ENCODE measurements at places on chromosomes 11 and 22.

DNA sequence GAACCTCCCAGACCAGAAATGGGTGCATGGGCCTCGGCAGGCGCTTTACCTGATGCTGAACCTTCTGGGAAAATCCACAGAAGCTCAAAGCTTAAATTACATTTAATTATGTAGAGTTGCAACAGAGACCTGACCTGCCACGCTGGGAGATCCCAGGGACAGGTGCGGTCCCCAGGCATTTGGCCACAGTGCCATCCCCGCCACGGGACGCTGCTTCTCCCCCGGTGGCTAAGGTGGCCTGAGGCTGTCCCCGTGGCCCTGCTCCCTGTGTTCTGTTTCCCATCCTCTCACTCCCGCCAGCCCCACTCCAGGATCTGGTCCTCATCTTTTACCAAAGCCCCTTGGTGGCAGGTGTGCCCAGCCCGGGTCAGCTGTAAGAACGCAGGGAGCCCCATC is 39.6 kb downstream of the GRAMD4 start:
- H3K4me3 ChIP-seq: no peak overlapping the region
- H3K27me3 ChIP-seq: no peaks in the 10 kb centered on the region
- DNase-seq: no peak
- H3K36me3 ChIP-seq: no peaks in the 10 kb centered on the region
- no peaks in the 10 kb centered on the region for H3K4me1 ChIP-seq

DNA sequence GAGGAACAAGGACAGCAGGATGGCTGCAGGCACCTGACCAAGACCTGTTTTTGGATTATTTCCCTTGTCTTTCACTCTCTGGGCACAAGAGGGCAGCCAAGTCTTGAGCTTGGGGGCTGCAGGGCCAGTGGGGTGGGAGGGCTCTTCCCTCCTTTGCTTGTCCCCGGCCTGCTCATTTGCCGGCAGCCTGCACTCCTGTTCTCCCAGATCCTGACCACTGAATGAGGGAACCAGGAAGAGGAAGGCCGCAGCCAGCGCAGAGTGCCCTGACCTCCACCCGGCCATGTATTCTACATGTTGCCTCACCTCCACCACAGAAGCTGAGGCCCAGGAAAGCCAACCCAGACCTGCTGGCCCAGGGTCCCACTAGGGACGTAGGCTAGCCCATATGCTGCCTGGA is 15.5 kb upstream of the NNMT start:
- no peak overlapping the region for H3K4me3 ChIP-seq
- DNase-seq: peak; percentile 92
- no peaks in the 10 kb centered on the region for H3K36me3 ChIP-seq
- peak overlapping the region; percentile 37 for H3K27ac ChIP-seq

DNA sequence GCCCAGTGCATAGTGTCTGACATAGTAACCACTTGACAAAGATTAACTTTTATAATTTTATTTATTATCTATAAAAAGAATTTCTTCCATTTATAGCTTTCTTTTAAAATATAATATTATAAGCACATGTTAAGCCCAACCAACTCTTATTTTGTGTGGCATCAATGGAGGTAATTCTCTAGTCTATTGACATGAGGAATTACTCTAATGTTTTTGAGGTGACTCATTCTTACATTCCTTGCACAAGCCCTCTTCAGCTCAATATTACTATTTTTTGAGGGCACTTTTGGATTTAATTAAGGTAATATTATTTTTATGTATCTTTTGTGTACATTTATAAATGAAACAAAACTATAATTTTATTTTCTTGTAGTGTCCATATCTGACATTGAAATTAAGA is 59.6 kb downstream of the AASDHPPT start:
- no peaks in the 10 kb centered on the region for H3K4me1 ChIP-seq
- H3K36me3 ChIP-seq: no peaks in the 10 kb centered on the region
- no peak for DNase-seq
- no peak overlapping the region for H3K27ac ChIP-seq

DNA sequence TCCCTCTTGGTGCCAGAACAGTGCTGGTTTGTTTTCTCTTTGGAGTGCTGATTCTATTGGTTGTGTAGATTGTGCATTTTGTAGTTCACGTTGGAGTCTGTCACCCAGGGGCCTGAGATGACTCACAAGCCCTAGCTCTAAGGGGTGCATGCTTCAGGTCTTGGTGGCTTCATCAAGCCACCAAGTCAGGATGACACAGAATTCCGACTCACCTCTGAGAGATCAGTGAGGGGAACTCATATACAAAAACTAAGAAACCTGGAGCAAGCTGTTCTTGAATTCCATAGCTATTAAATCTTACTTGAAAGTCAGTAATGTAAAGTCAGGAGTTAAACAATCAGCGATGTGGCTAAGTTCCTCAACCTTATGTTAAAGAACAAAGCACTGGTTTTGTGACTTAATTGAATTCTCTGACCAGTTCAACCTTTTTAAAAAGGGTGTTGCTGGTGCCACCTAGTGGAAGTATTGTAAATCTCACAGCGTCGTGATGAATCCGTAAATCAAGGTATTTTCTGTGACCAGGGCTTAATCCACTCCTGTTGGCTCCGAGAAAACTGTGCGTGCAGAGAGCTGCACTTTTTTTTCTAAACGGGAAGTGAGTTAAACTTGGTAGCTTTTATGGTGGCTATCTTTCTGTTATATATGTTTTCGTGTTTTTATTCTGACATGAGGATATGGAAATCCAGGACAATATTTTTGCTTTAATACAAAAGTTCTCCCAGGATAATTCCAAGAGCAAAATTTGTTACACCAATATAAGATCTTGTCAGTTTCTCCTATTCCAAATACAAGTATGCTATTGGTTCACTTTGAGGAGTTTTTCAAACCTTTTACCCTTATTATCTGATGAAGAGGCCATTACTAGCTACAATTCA is 14.6 kb downstream of the MMP13 start:
- no peaks in the 10 kb centered on the region for H3K27me3 ChIP-seq
- H3K4me3 ChIP-seq: no peak overlapping the region
- peak; percentile 82 for DNase-seq
- no peak overlapping the region for H3K27ac ChIP-seq

DNA sequence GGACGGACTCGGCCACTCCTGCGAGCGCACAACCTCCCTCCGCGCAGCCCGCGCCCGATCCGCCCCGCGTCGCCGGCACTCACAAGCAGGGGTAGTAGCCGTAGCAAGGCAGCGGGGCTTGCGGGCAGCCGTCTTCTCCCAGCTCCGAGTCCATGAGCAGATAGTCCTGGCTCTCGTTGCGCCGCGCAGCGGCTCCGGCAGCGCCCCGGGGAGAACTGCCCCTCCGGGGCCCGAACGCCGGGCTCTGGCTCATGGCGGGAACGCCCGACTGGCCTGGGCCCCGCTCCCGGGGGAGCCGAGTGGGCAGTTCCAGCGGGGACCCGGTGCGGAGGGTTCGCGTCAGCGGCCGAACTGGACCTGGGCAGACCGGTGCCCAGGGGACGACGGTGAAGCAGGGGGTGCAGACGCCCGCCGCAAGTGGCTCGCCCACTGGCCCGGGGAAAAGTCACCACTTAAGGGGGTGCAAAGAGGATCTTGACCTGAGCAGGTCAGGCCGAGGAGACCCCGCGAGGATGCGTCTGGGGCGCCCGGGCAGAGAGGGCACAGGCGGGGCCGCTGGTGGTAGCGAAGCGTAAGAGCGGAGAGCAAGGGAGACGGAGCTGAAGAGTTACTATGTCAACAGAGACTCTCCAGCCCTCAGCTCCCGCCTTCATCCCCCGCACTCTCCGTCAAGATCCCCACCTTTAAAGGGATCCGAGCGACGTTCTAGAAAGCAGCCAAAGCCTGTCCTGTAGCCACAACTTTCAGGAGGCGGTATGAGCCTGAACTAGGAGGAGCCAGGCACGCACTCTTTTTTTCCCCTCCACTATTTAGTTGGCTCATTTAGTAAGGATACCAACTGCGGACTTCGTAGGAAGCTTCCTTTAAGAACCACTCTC is at the start of gene TRPC6:
TRPC6 (minus strand) TSS at position 757 of the 878 bp plus-strand sequence; CDS start at position 253, 504 bp downstream.
- no peaks in the 10 kb centered on the region for H3K36me3 ChIP-seq
- H3K4me3 ChIP-seq: peak within 1 kb of the TSS; percentile 62
- no peaks in the 10 kb centered on the region for H3K4me1 ChIP-seq
- peak; percentile 31 for DNase-seq

- H3K27ac ChIP-seq: no peak overlapping the region
- DNase-seq: no peak
- H3K36me3 ChIP-seq: no peaks in the 10 kb centered on the region
- H3K27me3 ChIP-seq: no peaks in the 10 kb centered on the region
- no peak overlapping the region for H3K4me3 ChIP-seq
- no peaks in the 10 kb centered on the region for H3K4me1 ChIP-seq
Observed at GRCh38 chr22:49291781-49292180, 535.9 kb downstream of the BRD1 start.

DNA sequence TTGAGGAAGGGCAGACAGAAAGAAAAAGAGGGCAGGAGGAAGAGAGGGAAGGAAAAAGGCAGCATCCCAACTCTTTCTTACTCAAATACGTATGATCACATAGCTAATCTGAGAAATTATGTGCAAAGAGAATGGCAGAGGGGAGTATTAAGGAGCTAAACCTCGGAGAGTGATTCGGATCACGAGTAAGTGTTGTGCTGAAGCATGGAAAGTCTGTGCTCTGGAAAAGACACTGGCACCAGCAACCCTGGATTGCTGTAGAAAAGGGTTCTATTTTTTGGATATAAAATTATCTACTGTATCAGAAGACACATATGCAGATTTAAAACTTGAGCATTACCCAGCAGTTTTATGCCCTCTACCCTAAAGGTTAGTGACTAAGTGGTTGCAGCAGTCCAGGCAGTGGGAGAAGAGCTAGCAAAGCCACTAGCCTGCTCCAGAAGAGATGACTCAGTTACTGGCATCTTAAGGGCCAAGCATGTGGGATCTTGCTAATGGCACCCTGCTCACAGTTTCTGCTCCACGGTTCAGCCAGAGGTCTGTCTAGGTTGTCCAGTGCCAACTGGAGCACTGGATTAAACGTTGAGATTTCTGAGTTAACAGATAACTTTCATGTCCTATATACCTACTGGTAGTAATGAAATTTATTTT is 151.7 kb downstream of the SWAP70 start:
- H3K27me3 ChIP-seq: no peaks in the 10 kb centered on the region
- peaks cover 14% of the 10 kb centered on the region for H3K36me3 ChIP-seq
- H3K4me1 ChIP-seq: peaks cover 30% of the 10 kb centered on the region
- H3K27ac ChIP-seq: peak overlapping the region; percentile 82

DNA sequence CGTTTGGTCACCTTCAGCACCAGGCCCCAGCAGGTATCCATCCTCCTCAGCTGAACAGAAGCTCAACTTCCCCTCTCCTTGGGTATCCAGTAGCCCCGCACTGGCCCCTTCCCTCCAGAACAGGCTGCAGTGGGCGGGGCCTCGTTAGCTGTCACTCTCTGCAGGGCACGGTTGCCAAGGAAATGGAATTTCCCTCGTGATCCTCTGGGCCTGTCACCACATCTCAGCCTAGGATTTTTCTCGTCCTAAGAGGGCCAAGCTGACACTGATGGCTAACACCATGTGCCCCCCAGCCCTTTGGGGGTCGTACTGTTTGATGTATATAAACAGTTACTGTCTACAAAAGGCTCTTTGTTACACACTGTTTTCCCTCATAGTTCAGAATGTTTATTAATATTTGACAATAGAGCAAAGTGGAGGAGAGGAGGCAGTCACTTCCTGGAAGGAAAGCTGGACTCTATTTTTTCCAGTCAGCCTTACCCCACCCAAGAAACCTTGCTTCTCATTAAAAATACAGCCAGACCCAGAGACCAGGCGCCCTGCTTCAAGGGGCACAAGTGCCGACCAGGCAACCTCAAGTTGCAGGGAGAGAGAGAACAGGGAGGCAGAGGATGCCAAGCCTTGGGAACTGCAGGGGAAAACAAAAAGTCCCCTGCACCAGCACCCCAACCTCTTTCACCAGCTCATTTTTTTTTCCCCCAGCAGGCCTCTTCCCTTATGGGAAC is 44.5 kb downstream of the FEZ1 start:
- no peak overlapping the region for H3K27ac ChIP-seq

- H3K36me3 ChIP-seq: no peaks in the 10 kb centered on the region
- peak; percentile 20 for DNase-seq
- H3K27ac ChIP-seq: no peak overlapping the region
- H3K4me1 ChIP-seq: peaks cover 8% of the 10 kb centered on the region
- H3K27me3 ChIP-seq: no peaks in the 10 kb centered on the region
- H3K4me3 ChIP-seq: no peak overlapping the region
Observed at GRCh38 chr22:28904211-28904896, 21.0 kb downstream of the ZNRF3 start.

DNA sequence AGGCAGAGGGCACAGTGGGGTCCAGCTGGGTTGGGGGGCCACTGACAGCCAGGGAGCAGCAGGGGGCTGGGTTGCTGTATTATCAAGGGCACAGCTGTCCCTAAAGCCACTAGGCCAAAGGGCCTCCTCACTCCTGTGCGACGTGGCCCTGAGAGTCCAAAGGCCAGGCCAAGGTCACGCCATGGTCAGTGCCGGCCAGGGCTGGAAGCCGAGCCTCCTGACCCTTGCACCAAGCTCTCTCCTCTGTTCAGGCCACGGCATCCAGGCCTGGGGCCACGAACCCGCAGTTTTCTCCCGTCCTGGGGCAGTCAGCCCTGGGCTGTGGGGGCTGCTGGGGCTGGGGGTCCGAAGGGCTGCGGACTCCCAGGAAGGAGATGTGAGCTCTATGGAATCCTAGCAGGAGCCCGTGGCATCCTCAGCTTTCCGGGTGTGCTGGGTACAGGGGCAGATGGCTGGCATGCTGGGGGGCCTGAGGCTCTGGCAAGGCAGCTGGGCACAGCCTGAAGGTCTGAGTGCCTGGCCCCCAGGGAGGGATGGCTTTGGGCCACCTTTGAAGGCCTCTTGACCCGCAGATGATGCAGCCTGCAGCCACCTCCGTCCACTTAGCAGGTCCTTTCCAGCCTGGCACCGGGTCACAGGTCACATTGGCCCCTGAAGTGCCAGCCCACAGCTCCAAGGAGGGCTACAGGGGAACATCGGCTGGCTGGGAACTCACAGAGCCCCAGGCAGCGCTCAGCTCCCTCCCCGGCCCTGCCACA is 17.3 kb upstream of the PPARA start:
- H3K27ac ChIP-seq: no peak overlapping the region
- no peaks in the 10 kb centered on the region for H3K36me3 ChIP-seq
- H3K4me1 ChIP-seq: no peaks in the 10 kb centered on the region
- DNase-seq: no peak
- H3K27me3 ChIP-seq: no peaks in the 10 kb centered on the region

GRCh38 chr11:26805001-26805400 is 83.1 kb upstream of the SLC5A12 start:
- H3K4me3 ChIP-seq: no peak overlapping the region
- DNase-seq: no peak
- H3K4me1 ChIP-seq: peaks cover 20% of the 10 kb centered on the region
- H3K36me3 ChIP-seq: no peaks in the 10 kb centered on the region

DNA sequence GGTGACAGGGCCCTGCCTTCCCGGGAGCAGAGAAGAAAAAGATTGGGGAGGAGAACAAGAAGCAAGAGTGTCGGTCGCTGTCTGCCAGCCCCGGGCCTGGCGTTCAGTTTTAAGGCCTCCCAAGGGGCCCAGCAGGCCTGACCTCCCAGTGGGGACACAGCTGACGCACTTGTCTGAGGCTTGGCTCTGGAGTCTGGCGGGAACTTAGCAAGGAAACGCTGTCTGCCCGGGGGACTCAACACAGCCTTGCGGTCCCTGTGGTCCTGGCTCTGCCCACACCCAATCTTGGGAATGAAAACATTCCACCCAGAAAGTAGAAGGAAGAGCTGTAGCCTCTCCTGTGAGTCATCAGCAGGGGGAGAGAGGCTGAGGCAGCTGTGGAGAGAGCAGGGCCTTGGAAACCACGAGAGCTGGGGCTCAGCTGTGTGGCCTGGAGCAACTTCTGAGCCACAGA is 54.4 kb downstream of the TRAF6 start:
- peak; percentile 98 for DNase-seq
- no peaks in the 10 kb centered on the region for H3K36me3 ChIP-seq
- H3K4me1 ChIP-seq: peaks cover 47% of the 10 kb centered on the region
- no peaks in the 10 kb centered on the region for H3K27me3 ChIP-seq

GRCh38 chr11:48081151-48082010 is 101.0 kb downstream of the PTPRJ start:
- H3K4me1 ChIP-seq: peaks cover 14% of the 10 kb centered on the region
- H3K4me3 ChIP-seq: peak overlapping the region; percentile 34
- H3K27me3 ChIP-seq: no peaks in the 10 kb centered on the region
- DNase-seq: peak; percentile 92
- no peaks in the 10 kb centered on the region for H3K36me3 ChIP-seq

All from GM23248 (cell line).